Suprapubic skin (tissue), 4 donors: ENCODE measurements at places on chromosomes 16 and 17. TPM values are rescaled to one million over a fixed set of nuclear protein-coding genes. Genes with fewer than 3 reads are reported as not detected.

DNA sequence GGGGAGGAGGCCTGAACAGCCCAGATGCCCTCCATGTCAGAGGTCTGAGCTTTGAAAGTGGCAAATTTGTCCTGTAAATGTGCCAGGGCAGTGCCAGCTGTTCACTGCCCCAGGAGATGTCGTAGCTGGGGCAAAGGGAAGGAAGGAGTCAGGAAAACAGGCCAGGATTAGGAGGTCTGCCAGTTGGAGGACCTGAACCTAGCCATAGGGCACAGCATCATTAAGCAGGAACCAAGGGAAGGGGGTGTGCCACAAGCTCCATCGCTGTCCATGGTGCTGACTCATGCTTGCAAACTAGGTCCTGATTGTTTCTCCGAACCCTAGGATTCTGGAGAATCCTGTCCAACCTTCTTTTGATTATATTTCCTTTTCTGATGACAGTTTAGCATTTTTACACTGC, 124.2 kb downstream of the TMEM132E start:
- peaks cover 20% of the 10 kb centered on the region for H3K27me3 ChIP-seq
- H3K4me3 ChIP-seq: no peak overlapping the region
- H3K27ac ChIP-seq: no peak overlapping the region
- DNase-seq: no peak

DNA sequence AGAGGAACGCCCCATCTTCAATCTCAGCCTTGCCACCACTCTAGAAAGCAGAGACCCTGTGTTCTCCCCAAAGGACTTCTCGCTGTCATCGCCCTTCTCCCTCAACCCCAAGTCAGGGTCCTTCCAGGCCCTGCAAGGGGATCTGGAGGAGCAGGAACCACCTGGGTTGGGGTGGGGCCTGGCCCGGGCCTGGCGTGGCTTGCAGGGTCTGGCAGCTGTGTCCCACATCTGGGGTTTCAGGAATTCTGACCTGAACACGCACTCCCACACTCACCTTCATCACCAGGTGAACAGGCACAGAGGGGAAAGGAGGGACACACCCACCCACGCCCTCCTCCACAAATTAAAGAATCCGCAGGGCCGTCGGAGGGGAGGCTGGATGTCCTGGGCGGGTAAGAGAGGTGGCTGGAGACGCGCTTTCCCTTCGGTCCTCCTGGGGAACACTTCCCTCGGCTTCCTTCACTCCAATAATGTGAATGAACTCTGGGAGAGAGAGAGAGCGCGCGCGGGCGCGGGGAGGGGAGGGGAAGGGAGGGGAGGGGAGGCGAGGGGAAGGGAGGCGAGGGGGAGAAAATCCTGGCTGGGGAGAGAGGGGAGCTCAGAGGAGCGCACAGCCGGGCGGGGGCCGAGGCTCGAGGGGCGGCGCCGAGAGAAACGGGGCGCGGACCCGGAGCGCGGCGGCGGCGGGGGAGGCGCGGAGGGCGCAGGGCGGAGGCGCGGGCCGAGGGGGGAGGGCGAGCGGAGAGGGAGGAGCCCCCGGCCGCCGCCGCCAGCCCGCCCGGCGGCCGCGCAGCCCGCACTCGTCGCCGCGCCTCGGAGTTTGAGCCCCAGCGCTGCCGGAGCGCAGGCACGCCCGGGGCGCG, at the start of gene CACNG4:
Gene CACNG4, plus strand, starts transcription at position 799 of the 863 bp plus-strand sequence. CDS start 205 bp downstream, outside the sequence.
- H3K36me3 ChIP-seq: no peaks in the 10 kb centered on the region
- peaks cover 29% of the 10 kb centered on the region for H3K4me1 ChIP-seq
- no peak for DNase-seq
- H3K27ac ChIP-seq: no peak within 1 kb of the TSS

GRCh38 chr16:585351-585750, 4.5 kb upstream of the RAB40C start:
- peaks cover 12% of the 10 kb centered on the region for H3K36me3 ChIP-seq
- H3K27ac ChIP-seq: no peak overlapping the region
- H3K27me3 ChIP-seq: no peaks in the 10 kb centered on the region
- DNase-seq: no peak
- H3K4me3 ChIP-seq: no peak overlapping the region

- H3K27me3 ChIP-seq: no peaks in the 10 kb centered on the region
- no peak overlapping the region for H3K27ac ChIP-seq
- DNase-seq: no peak
Measured at GRCh38 chr17:57544834-57545463, 200.2 kb downstream of the CCDC182 start.

GRCh38 chr16:78515421-78515820, 416.0 kb downstream of the WWOX start:
- H3K27ac ChIP-seq: no peak overlapping the region
- DNase-seq: no peak
- H3K36me3 ChIP-seq: no peaks in the 10 kb centered on the region
- no peaks in the 10 kb centered on the region for H3K4me1 ChIP-seq
- H3K27me3 ChIP-seq: no peaks in the 10 kb centered on the region

- peaks cover 36% of the 10 kb centered on the region for H3K27me3 ChIP-seq
- DNase-seq: no peak
- H3K4me3 ChIP-seq: no peak overlapping the region
- H3K4me1 ChIP-seq: peaks cover 33% of the 10 kb centered on the region
- no peaks in the 10 kb centered on the region for H3K36me3 ChIP-seq
Measured at GRCh38 chr17:41522301-41523224, 3.9 kb upstream of the KRT15 start.

GRCh38 chr17:49817993-49818392, 29.5 kb downstream of the KAT7 start:
- DNase-seq: no peak
- no peak overlapping the region for H3K4me3 ChIP-seq
- H3K27me3 ChIP-seq: no peaks in the 10 kb centered on the region
- H3K27ac ChIP-seq: no peak overlapping the region
- peaks cover 68% of the 10 kb centered on the region for H3K4me1 ChIP-seq

DNA sequence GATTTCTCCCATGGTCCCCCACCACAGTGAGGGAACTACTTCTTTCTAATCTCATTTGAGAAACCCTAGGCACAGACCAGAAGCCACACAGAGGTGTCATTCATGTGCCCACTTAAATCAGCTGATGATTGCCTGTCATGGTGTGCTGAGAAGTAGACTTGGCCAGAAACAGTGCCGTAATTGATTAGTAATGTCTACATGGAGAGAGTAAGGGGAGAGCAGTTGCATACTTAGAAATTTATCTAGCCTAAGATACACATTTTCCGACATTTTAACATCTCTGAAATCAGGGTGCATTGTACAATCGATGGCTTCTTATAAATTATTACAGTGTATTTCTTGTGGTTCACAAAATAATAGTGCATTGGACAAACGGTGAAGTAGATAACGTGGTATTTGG, 271.8 kb downstream of the IRF8 start:
- H3K27me3 ChIP-seq: peaks cover 47% of the 10 kb centered on the region
- no peak overlapping the region for H3K27ac ChIP-seq
- H3K36me3 ChIP-seq: no peaks in the 10 kb centered on the region
- H3K4me3 ChIP-seq: no peak overlapping the region

DNA sequence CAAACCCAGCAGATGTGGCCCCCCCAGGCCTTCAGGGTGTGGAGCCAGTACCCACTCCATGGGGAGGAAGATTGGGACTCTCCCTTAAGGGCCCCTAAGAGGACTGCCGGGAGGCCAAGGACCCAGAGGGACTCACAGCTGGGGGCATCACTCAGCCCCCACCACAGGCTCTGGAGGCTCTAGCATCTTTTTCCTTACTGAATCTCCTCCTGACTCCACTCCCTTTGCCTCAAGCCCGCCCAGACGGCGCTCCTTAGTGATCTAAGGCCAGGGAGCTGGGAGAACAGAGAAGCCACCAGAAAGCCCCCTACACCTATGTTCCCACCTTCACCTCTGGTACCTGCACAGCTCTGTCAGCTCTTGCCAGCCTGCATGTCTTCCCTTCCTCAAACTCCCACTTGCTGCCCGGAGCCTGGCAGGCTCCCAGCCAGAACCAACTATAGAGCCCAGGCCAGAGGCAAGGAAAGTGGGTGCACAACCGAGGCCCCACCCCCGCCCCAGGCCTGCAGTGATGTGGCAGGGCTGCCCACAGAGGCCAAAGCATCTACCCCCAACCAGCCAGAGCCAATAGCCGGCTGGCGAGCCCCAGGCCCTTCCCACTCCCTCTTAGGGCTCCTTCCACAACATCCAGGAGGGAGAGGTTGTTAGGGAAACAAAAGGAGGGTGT, 22.3 kb upstream of the MPO start:
- DNase-seq: no peak
- H3K27ac ChIP-seq: no peak overlapping the region
- H3K4me1 ChIP-seq: no peaks in the 10 kb centered on the region
- no peaks in the 10 kb centered on the region for H3K36me3 ChIP-seq

- no peaks in the 10 kb centered on the region for H3K4me1 ChIP-seq
- H3K36me3 ChIP-seq: no peaks in the 10 kb centered on the region
- DNase-seq: no peak
- no peaks in the 10 kb centered on the region for H3K27me3 ChIP-seq
Measured at GRCh38 chr17:60534613-60535157, 8.6 kb upstream of the APPBP2 start.

GRCh38 chr16:59202233-59202862, 468.2 kb upstream of the GOT2 start:
- no peak overlapping the region for H3K27ac ChIP-seq
- no peak for DNase-seq
- no peak overlapping the region for H3K4me3 ChIP-seq
- no peaks in the 10 kb centered on the region for H3K4me1 ChIP-seq

DNA sequence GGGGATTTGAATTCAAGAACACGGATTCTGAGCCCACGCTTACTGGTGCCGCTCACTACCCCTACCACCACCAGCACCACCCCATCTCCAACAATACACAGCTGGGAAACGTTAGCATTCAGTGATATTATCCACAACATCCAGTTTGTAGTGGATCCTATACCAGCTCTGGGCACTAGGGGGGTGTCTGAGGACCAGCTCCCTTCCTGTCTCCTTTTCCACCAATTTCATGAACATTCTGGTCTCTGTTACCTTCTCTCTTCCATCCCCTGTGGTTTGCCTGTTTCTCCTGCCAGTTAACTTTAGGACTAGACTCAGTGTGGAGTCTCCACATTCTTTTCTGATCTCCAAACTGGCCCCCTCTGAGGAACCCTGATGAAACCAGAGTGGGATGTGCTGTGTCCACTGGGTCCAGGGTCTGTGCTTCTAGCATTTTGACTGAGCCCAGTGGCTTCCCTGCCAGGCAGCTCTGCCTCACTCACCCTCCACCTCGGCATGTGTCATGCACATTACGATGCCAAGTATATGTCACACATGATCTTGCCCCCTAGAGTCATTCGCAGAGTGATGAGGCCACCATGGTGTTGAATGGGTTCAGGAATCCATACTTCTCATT, 187.0 kb upstream of the CDH13 start:
- H3K4me3 ChIP-seq: no peak overlapping the region
- no peak overlapping the region for H3K27ac ChIP-seq
- no peak for DNase-seq
- no peaks in the 10 kb centered on the region for H3K36me3 ChIP-seq

Gene TGFB1I1
- total RNA-seq: 14.8 TPM

Gene FOXF1
- total RNA-seq: 0.59 TPM

Gene FBF1
- 57.5 TPM for total RNA-seq

Gene CFDP1
- 81.4 TPM for total RNA-seq

Gene KRTAP1-1
- total RNA-seq: not detected

Gene KCNH6
- not detected for total RNA-seq
